Fibroblast of upper back skin (primary cell): ENCODE measurements at places on chromosomes 4 and X.
A peak's percentile ranks its signal among the peaks of the same experiment; 100 is the strongest.

DNA sequence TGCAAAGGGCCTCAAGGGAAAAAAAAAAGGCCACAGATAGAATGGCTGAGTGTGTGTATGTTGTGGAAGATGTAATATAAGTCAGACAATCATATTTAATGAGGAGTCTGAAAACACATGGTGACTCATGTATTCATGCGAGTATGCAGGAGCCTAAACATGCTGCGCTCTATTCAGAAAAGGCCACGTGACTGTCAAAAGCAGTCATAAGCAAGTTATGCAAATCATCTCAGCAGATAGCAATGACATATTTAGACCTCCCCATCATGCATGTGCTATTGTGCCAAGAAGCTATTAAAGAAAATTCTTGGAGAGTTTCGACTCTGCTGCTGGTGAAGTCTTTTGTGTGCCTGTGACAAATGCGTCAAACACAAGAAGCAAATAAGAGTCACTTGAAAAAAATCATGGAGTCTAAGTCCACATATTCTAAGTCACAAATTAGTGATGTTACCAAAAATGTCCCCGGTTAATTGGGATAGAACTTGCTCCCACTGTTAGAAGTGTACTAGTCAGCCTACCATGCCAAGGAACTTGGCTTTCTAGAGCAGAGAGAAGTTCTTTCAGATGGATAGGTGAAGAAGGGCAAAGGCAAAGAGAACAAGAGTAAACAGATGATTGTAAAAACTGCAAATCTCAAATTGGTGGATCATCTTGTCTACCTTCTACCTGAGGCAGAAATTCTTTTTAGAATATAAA, 5.0 kb downstream of the LNX1 start:
- peak; percentile 98 for DNase-seq

GRCh38 chr4:145075742-145076468, 22.1 kb downstream of the ANAPC10 start:
- DNase-seq: no peak

DNA sequence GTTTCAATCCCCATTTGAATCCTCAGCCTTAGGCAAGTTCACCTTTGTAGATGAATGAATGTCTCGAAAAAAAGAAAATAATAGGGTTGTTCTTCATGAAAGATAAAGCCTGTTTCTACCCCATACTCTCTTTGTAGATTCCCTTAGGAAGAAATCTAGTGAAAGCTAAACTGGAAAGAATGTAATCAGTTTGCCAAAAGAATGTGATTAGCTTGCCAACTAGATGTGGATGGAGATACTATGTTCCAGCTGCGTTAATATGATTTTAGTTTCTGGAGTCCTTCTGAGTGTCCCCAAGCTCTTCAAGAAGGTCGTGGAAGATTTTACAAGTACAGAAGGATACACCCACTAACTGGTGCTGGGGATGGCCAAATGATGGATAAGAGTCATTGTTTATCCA, 162.3 kb upstream of the EDNRA start:
- DNase-seq: peak; percentile 71

DNA sequence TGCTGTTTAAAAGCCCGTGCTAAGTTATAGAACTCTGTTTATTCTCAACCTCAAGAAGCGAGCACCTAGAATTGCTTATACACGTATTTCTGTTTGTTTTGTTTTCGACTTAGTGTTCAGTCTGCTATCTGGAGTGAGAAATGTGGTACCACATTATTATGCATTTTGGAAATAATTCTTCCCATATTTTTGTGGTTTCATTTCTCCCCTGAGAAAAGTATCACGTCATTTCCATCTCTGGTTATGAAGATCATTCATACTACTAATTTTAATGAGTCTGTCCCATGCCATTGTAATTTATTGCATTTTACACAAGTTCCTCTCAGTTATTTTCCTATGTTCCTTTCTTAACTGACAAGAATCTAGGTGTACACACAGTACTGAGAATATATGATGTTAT, 186.0 kb downstream of the DCHS2 start:
- DNase-seq: peak; percentile 44

GRCh38 chr4:67886281-67886680, 2.5 kb upstream of the TMPRSS11D start:
- DNase-seq: peak; percentile 37

DNA sequence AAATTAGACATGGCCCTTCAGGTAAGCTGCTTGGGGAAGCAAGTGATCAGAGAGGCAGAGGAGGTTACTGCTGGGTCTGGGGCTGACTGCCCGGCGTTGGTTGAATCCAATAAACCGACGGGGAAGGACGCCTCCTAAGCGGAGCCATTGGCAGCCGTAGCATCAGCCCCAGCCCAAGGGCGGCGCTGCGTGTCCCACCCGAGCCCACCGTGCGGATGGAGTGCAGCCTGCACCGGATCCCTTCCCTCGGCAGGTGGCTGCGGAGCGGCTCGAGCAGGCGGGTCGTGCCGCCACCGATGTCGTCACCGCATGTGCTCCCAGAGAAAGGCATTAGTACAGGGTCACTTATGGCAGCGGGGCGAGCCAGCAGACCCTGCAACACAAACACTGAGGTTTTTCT, 82.1 kb downstream of the ALPK1 start:
- no peak for DNase-seq

- DNase-seq: no peak
Measured at GRCh38 chr4:112516066-112516470, at the start of gene NEUROG2. Gene NEUROG2, minus strand, starts transcription at chr4:112516180. Its CDS starts 705 bp downstream, at chr4:112515475.

DNA sequence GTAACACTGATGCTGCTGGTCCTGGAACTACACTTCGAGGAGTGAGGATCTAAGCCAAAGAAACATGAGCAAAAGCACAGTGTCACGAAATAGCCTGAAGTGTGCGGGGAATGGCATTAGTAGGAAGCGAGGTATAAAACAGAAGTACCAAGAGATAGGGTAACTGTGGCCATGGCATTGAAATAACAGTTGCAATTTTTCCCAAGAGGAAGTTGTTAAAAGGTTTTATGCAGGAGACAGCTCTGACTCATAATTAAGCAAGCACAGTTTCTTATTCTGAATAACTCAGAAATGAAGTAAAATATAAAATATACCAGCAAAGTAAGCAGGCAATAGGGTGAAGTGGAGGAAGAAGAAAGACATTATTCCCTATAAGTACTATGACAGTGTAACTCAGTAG, 90.3 kb upstream of the TMEM150C start:
- DNase-seq: peak; percentile 8
